ENCODE measurements at places on chromosomes 6 and 20. TPM values are rescaled to one million over a fixed set of nuclear protein-coding genes. Genes with fewer than 3 reads are reported as not detected.

RAE1 gene
- total RNA-seq = 19.7 TPM

MYCT1 gene
- 16.3 TPM for total RNA-seq

RBM38 gene
- total RNA-seq = 28.5 TPM

GRCh38 chr6:148805777-148806176 lies 58.9 kb downstream of the UST start:
- DNase-seq = no peak

DNA sequence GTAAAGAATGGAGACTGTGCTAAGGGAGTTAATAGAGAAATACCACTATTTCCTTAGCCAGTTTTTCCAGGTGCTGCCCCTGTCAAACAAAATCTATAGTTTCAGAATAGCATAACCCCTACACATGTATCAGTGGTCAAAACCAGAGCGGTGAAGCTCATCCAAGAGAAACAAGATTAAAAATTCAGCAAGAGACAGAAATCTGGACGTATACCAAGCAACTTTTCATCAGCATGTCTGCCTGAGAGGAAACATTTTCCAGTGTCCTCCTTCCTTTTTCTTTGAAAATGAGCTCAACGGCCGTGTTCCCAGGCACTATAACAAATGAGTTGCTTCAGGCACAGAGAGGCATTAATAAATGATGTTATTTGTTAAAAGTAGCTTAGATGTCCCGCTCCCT lies 416.5 kb downstream of the BCKDHB start:
- DNase-seq = peak; percentile 36

DNA sequence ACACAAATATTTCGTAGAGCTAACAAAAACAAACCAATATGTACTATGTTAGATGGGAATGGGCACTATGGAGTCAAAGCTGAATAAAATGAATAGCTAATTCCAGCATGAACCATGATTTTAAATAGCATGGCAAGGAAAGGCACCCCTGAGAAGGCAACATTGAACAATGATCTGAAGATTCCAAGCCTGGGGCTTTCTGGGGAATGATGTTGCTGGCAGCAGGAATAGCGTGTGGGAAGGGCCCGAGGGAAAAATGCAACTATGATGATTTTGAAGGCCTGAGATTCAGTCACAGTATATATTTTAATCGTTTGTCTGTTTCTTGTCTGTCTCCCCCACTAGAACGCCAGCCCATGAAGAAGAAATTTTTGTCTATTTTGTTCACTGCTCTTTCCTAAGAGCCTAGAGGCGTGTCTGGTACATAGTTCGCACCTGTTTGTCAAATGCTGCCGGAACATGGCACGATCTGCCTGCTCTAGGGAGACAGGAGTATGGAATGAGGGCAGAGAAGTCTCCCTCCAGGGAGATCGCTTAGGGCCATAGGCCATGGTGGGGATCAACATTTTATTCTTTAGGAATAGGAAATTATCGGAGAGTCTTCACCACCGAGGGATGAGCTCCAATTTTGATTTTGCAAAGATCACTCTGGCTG lies 84.8 kb upstream of the EYA2 start:
- DNase-seq = no peak

DNA sequence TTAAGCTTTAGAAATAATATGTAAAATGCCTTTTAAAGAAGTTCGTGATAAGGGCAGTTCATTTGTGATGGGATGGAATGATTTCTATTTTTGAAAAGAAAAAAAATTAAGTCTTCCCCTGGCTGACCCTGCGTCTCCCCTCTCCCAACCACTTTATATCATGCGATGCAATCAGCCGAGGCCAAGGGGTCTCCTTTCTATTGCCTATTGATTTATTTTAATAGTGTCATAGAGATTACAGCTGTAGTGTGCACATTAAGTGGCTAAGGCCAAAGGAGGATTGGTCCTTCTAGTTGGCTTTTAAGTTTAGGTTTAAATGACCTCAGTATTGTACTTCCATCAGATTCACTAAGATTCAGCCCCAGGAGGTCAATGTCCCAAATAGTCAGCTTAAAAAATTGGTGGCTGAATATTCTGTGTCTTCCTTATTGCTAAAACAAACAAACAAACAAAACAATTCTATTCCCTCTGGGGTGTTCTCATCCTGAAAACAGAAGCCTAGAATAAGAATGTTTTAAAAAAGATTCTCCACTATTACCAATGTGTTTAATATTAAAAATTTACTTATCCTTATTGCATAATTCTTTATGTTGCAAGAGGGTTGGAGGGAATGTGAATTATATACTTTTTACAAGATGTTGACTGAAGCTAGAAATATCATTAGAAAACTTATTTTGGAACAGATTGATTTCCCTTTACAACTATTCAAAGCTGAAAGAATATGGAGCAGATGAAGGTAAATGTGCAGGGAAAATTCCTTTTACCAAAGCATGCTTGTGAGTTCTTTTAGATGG lies 359.1 kb downstream of the SAMD5 start:
- DNase-seq = peak; percentile 5

GRCh38 chr6:112343977-112344376 lies 3.2 kb upstream of the RFPL4B start:
- peak; percentile 29 for DNase-seq

- DNase-seq = no peak
Measured at GRCh38 chr6:106849120-106849519, 125.4 kb downstream of the CD24 start.

GRCh38 chr6:137995371-137995770 lies 111.8 kb downstream of the PERP start:
- no peak for DNase-seq

DNA sequence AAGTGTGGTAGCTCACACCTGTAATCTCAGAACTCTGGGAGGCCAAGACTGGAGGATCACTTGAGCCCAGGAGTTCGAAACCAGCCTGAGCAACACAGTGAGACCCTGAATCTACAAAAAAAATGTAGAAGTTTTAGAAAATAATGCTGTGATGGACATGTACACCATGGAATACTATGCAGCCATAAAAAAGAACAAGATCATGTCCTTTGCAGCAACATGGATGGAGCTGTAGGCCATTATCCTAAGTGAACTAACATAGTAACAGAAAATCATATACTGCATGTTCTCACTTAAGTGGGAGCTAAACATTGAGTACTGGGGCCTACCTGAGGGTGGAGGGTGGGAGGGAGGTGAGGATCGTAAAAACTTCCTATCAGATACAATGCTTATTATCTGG lies 110.8 kb downstream of the PRND start:
- no peak for DNase-seq

DNA sequence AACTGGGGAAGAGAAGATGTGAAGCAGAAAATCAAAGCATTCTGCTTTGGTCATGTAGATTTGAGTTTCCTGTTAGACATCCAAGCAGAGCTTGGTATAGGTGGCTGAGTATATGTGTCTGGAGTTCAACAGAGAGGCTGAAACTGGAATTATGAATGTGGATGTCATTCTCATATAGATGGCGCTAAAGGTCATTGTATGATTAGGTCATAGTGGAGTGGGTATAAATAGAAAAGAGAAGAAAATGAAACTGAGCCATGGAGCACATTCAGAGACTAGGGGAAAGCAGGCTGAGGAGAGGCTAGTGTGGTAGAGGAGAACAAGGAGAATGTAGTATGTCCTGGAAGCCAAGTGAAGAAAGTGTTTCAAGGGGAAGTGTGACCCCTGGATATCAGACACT lies 295.6 kb upstream of the PLN start:
- no peak for DNase-seq

DNA sequence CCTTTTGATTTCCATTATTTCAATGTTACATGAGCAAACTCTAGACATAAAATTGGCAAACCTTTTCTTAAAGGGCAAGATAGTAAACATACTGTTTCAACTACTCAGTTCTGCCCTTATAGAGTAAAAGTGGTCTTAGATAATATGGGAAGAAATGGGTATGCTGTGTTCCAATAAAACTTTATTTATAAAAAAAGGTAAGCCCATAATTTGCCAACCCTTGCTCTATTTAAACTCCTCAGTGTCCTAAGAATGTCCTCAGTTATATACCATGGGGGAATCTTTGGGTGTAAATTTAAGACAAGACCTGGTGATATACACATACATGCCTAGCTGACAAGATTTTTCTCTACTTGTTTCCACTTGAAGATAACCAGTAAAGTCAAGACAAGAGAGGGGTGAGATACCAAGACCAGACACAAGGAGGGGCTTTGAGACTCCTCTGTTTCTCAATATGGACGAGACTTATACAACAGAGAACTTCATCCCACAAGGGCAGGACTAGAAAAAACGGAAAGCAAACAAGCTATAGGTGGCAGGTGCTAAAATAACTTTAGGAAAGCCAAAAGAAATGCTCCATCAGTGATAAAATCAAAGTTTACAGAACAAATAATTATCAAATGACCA lies 10.5 kb downstream of the SNX3 start:
- no peak for DNase-seq

DNA sequence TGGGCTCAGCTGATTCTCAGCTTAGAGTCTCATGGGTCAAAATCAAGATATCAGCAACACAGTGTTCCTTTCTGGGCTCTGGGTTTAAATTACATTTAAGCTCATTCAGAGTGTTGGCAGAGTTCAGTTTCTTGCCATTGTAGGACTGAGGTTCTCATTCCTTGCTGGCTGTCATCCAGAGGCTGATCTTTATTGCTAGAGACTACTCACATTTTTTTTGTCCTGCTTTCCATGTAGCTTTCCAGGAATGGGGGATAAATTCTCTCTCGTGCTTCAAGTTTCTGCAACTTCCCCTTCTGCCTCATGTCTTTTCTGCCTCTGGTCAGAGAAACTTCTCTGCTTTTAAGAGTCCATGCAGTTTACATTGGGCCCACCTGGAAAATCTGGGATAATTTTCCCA lies 86.9 kb downstream of the RFX6 start:
- no peak for DNase-seq

DNA sequence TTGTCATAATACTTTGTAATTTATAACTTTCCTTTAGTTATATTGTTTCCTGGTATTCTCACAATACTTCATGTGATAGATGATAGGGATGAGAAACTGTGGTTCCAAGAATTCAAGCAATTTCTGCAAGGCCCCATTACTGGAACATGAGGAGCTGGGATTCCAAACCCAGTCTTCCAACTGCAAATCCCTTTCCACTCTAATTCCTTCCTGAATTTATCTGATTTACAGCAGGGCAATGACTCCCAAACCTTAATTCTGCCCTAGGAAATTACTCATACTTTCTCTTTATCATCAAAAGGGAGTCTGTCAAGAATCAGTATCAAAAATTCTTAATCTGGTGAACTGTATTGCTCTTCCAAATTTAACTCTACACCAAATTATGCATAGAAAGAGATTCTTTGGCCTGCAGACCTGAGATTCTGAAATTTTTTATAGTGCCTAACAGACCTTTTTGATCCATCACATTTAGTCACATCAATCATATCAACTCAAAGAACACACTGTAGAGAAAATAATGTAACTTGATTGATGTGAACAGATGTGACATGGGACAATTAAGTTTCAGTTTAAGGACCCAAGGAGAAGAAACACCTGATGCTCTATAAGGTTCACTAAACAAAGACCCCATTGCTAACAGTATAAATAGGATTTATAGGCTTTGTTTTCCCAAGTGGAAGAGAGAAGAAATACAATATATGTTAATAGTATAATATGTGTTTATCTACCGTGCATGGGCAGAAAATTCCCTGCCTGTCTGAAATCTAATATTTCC lies 41.5 kb upstream of the GJA1 start:
- no peak for DNase-seq

DNA sequence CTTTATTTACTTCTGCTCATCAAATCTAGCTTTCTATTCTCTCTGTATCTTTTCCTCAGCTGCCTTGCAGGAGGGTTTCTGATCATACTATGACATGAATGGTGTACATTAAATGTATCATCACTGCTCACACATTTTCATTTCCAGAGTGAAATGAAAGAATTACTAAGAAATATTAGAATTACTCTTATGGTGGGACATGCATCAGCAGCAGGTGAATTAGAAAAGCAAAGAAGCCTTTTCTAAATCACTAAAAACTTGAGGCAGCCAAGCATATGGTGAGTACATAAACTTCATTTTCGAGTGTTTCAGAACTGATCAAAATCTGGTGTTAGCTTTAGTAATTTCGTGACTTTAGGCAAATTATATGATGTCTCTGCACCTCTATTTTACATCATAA lies 23.6 kb downstream of the IL17A start:
- DNase-seq = no peak

Measured in skin of body (tissue), 3 donors.